ENCODE measurements at places on chromosomes 12 and 14. TPM values are rescaled to one million over a fixed set of nuclear protein-coding genes. Genes with fewer than 3 reads are reported as not detected.

DNA sequence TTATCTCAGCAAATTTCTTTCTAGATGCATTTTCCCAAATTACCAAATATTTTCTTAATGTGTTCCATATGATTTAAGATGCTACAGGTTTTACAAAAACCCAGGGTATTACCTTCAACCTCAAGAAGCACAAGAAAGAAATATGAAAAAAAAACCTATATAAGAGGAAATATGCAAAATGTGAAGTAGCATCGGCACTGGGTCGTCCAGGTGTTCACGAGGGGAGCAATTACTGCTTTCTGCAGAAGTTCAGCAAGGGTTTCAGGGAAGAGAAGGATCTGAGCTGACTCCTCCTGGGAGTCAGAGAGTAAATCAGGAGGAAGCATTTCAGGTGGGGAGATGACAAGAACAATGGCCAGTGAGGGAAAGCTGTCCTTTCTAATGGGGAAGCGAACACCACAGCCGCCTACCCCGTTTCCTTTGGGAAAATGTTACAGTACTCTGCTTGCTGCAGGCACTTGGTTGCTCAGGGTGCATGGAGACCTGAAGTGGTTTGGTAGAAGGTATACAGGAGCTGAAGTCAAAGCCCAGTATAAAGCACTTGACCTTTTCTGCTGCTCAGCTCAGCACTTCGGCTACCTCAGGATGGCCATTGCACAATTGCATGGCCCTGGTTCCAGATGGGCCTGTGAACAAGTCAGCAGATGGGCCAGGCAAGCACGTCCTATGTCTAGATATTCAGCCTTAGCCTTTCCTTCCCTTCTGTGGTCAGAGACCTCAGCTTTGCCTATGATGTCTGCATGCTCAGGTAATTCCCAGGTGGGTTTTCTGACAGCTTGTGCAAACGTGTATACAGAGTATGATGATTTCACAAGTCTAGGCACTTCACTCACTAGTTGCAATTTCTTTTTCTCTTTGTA, 155.6 kb downstream of the PAX9 start:
- no peak for DNase-seq

GRCh38 chr12:11804130-11804529, 154.7 kb downstream of the ETV6 start:
- DNase-seq: no peak

DNA sequence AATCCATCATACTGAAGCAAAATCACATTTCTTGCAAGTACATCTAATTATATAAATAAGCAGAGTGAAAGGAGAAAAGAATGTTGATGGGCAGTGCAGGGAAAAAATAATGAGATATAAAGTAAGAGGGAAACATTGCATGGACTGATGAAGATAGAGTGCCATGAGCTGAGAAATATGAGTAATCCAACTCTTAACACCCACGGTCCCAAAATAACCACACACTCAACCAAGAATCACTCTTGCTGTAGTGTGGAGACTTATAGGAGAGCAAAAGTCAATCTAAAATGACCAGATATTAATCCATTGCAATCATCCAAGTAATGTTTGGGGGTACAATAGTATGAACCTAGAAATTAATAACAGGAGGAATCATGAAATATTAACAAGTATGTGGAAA, 40.2 kb downstream of the MYF5 start:
- DNase-seq: no peak

GRCh38 chr14:70018713-70019211, 139.5 kb downstream of the SMOC1 start:
- no peak for DNase-seq

PIWIL1 gene
- total RNA-seq: not detected

TSPAN9 gene
- total RNA-seq: 125 TPM

PARPBP gene
- 7.0 TPM for total RNA-seq

TMTC1 gene
- total RNA-seq: 19.2 TPM

Measured in dermis blood vessel endothelial cell (primary cell).